ENCODE measurements at places on chromosomes 7 and 10.

DNA sequence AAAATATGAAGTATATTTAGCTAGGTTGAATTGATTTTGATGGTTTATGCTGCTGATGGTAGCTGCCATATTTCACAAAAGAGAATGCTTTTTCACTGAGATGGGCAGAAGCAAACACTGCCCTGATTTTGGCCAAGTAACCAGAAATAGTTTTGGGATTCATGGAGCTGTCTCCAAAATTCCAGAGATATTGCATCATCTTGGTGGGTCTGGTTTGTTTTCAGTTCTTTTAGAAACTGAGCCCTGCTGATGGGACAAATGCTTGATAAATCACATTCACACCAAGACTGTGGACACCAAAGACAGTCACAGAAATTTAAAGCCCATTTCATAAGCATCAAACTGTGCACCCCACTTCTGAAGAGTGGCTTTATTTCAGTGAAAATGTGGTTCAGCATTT lies 140.5 kb downstream of the BICC1 start:
- no peak for DNase-seq

DNA sequence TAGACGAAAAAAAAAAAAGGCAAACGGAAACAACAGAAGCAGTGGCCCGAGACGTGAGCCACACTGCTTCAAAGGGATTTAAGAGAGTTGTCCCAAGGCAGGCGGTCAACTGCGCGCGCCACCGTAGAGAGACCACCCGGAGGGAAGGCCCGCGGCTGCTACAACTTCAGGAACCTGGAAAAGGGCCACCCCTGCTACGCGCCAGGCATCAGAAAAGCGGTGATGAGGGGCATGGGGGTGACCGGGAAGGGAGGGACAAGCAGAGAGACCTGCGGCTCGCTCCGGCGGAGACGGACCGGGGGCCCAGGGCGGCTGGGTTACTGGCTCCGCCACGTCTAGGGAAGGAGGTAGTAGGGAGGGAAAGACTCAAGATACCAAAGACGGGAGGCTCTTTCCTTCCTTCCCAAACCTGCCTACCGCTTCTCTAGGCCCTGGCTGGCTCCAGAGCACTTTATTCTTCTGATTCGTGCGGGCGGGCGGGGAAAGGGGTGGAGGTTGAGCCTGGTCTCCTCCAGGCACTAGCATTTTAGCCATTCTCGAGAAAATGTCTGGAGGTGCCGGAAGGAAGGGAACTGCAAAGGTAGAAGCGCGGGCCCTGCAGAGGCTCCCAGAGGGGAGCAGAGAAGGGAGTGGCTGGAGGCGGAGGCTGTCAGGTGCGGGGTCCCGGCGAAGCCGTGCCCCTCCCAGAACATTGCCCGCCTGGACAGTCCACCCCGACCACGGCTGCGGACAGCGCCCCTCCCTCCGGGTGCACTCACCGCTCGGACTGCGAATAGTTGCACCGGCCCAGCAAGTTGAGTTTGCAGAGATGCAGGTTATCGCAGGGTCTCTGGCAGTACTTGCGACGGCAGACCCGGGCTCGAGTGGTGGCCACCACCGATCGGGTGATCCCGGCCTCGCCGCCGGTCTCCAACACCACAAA lies 993 bp downstream of the ZC3HAV1 start:
- DNase-seq, result peak; percentile 69

DNA sequence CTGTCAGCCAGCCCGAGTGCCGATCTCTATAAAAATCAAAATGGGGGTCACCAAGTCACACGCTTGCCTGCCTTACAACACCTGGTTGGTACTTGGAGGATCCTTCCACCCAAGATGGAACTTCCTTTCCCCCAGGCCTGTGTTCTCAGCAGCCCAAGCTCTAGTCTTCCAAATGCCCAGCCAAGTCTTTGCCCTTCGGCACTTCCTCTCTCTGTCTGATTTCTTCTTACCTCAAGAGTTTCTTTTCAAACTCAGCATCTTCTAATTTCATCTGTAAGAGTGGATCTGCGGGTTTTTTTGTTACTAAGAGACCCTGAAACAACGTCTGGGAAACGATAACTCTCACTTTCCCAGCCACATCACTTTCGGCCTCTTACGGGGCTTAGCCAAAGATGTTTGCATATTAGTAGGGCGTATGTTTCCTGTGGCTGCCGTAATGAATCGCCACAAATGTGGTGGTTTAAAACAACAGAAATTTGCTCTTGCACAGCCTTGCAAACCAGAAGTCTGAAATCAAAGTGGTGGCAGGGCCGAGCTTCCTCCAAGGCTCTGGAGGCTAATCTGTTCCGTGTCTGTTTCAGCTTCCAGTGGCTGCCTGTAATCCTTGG lies 219.9 kb downstream of the TCF7L2 start:
- no peak for DNase-seq

DNA sequence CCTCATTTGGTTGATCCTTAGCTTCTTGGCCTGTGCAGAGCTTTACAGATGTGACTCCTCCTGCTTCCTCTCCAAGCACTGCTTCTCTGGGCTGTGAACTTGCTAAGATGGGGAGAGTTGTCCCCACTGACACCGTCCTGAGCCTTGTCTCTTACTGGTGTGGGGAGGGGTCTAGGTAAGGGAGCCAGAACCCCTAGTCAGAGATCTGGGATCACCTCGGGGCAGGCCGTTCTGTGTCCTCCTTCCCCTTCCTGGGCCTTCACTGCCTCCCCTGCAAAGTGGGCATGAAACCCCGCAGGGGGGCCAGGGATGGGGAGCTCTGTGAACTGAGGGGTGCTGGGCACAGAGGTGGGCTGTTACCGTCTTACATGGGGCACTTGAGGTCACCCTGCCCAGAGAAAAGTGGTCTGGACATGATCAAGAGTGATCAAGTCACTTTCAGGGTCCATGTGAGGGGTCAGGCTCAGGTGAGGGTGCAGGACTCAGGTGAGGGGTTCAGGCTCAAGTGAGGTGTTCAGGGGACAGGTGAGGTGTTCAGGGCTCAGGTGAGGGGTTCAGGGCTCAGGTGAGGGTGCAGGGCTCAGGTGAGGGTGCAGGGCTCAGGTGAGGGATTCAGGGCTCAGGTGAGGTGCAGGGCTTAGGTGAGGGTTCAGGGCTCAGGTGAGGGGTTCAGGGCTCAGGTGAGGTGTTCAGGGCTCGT lies 86.2 kb downstream of the ADCY1 start:
- no peak for DNase-seq

- DNase-seq, result peak; percentile 80
These were observed 232.5 kb downstream of the SKIDA1 start for GRCh38 chr10:21292763-21293517.

Measured in sciatic nerve (tissue), 2 donors.